ENCODE measurements at places on chromosomes 5 and 9.

DNA sequence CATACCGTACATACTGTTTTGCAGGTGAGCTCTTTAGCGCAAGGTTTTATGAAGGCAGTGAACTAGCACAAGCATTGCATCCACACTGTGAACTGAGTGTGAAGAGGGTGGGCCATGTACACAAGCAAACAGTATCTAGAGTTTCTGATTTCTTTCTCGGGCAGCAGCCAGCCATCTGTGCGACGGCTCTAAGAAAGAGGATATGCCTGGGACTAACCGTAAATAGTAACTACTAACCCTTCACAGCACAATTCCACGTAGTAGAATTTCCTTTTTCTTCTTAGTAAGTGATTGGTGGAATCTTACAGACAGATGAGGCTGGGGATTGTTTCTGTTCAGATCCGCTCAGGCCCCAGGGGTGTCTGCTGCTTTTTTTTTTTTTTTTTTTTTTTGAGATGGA is 89.0 kb downstream of the DRD1 start:
- DNase-seq, result no peak

- peak; percentile 30 for DNase-seq
Observed at GRCh38 chr9:9499546-9499945, 1113.3 kb downstream of the PTPRD start.

DNA sequence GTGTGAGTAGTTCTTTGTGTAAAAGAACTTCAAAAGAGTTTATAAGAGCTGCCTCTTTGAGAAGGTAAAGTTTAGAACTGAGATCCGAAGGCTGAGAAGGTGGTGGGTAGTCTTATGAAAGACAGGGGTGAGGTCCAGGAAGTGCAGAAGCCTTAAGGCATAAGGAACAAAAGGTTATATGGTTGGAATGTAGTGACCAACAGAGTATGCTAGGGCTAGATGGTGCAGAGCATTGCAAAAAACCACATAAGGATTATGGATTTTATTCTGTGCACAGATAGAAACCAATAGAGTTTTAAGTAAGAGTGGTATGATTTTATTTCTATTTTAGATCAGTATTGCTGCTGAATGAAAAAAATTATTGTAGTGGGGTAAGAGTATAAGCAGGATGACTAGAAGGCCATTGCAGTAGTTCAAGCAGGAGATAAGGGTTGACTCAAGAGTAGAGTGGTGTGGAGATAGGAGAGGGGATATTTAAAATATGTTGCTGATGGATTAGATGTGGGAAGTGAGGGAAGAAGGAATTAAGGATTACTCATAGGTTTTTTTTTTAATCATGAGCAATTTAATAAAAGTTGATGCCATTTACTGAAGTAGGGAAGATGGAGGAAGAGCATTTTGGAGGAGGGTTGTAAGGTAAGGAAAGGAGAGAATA is 3.7 kb downstream of the RECK start:
- DNase-seq, result no peak

GRCh38 chr5:108421713-108422112 is 39.8 kb upstream of the FBXL17 start:
- no peak for DNase-seq

- no peak for DNase-seq
Observed at GRCh38 chr9:95382433-95382832, 64.9 kb upstream of the FANCC start.

DNA sequence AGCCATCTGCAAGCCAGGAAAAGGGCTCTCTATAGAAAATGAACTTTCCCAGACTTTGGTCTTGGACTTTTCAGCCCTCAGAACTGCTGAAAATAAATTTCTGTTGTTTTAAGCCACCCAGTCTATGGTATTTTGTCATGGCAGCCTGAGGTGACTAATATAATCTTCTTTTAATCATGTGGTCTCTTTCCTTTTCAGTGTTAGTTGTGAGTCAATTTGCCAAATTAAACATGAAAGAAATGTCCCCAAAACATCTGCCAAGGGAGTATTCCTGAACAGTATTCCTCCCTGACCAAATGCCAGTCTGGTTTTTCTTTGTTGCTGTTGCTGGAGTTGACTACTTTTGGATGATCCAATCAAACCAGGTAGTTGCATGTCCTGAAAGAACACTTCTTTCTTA is 4.7 kb upstream of the YTHDC2 start:
- DNase-seq, result no peak

GRCh38 chr5:62689599-62690368 is 111.2 kb downstream of the LRRC70 start:
- DNase-seq, result no peak

GRCh38 chr9:14482856-14483255 is 168.9 kb upstream of the NFIB start:
- DNase-seq, result peak; percentile 100

GRCh38 chr9:135268031-135268430 is 180.6 kb downstream of the OLFM1 start:
- no peak for DNase-seq

- no peak for DNase-seq
Observed at GRCh38 chr5:159642379-159642778, 273.9 kb upstream of the ADRA1B start.

GRCh38 chr5:179314606-179315355 is 30.5 kb downstream of the ADAMTS2 start:
- DNase-seq, result no peak

GRCh38 chr5:34657988-34658387 is 1.9 kb downstream of the RAI14 start:
- DNase-seq, result no peak

- no peak for DNase-seq
Observed at GRCh38 chr5:173205916-173206315, 29.1 kb downstream of the NKX2-5 start.

- DNase-seq, result no peak
Observed at GRCh38 chr5:35820735-35821134, 36.0 kb upstream of the IL7R start.

- no peak for DNase-seq
Observed at GRCh38 chr9:75105841-75106240, 17.5 kb downstream of the OSTF1 start.

DNA sequence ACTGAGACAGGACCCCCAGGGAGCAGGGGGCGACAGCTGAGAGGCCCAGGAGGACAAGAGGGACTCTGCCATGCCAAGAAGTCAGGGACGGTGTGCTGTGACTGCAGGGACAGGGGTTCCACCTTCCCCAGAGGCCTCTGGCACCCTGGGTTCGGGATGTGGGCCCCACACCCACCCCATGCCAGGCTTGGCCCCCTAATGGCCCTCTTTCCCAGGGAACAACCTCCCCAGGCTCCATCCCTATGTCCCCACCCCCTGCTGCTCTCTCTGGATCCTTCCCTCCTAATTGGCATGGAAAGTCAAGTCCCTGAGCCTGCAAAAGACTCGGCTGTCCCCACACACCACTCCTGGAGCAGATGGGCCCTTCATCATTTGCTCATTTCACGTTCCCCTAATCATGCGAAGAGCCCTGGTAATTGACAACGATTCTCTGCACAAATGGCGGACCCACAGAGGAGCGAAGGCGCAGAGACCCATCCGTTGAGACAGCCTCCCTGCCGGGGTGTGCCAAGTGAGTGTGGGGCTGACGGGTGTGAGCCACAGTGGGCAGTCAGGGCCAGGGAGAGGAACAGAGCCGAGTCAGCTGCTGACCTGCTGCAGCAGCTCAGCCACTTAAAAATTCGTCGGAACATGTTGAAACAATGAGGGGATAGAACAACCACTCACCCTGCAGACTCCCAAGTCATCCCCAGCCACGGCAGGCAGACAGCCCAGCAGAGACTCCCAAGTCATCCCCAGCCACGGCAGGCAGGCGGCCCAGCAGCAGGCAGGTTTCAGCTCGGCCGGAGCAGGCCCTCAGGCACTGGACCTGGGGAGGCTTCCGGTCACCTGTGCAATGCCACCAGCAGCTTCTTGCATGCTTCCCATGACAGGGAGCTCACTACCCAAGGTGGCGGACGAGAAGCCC is 109.0 kb downstream of the VAV2 start:
- no peak for DNase-seq

DNA sequence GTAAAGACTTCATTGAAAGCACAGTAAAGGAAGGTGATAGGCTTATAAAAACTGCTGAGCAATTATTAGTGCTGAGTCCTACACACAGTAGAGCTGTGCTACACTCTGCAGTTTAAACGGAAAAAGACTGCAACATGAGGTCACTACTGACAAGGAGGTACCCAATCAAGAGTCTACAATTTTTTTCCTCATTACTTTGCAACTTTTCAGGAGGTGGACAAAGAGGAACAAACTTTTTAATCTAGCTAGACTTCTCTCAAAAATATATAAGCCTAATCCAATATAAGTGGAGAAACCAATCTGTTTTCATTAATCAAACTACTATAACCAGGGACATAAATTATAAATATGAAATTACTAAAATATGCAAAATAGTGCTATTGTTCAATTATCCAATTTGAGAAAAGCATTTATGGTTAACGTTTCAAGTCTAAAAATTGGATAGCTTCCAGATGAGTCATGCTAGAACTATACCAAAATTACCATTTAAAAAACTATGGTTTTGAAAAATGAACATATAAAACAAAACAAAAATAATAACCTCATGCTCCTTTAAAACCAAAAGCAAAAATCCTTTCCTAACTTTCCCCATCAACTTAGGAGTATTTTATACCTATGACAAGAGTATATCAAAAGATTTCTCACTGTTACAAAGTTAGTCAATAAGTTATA is 37.7 kb downstream of the FAM13B start:
- peak; percentile 9 for DNase-seq

DNA sequence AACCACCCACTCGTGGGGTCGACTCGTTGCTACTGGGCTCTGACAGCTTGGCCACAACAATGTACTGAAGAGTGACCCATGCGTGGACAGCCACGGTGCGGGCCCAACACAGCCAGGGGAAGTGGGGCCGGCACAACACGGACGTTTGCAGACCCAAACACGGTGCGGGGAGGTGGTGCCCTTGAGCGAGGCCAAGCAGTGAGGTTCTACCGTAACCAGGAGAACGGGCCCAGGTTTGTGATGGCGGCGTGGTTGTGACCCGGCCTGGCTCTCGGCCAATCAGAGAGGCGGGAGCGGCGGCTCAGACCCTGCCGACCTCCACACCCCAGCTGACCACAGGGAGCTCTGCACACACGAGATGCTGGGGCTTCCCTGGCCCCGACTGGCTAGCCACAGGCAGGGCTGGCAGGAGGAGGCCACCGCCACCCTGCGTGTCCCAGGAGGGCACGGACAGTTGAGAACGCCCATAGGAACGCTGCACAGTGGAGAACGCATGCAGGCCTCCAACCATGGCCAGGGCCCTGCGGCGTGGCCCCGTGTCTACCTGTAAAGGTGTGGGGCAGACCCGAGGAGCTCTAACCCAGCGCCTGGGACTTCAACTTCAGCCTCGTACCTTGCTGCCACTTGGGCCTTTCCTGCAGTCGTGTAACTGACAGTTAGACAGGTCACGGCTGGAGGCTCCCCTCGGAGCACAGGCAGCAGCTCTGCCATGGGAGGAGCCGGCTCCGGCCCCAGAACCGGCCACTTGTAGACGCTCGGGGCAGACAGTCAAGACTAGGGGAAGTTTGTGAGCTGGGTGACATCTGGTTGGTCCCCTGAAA is 13.7 kb downstream of the BRD3 start:
- no peak for DNase-seq

- DNase-seq, result no peak
Observed at GRCh38 chr5:72377910-72378638, 57.9 kb downstream of the PTCD2 start.

DNA sequence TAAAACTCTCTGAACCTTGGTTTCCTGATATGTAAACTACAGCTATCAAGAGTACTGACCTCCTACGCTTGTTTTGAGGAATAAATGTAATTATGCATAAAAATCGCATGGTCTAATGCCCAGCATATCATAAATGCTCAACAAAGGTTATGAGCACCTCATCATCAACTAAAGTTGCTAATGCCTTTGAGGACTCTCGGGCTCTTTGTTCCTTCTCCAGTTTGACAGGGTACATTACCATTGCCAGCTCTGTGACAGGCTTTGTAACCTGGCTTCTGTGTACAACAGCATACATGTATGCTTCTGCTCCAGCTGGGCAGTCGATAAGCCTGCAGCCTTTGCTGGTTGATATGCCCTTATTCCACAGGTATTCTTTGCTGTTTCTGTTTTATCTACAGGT is 95.2 kb downstream of the C9orf152 start:
- DNase-seq, result no peak

GRCh38 chr5:97568382-97568781 is 385.3 kb upstream of the RIOK2 start:
- DNase-seq, result no peak

- no peak for DNase-seq
Observed at GRCh38 chr9:126973651-126974529, 59.3 kb downstream of the RALGPS1 start.

- no peak for DNase-seq
Observed at GRCh38 chr5:107331882-107332281, 338.9 kb downstream of the EFNA5 start.

DNA sequence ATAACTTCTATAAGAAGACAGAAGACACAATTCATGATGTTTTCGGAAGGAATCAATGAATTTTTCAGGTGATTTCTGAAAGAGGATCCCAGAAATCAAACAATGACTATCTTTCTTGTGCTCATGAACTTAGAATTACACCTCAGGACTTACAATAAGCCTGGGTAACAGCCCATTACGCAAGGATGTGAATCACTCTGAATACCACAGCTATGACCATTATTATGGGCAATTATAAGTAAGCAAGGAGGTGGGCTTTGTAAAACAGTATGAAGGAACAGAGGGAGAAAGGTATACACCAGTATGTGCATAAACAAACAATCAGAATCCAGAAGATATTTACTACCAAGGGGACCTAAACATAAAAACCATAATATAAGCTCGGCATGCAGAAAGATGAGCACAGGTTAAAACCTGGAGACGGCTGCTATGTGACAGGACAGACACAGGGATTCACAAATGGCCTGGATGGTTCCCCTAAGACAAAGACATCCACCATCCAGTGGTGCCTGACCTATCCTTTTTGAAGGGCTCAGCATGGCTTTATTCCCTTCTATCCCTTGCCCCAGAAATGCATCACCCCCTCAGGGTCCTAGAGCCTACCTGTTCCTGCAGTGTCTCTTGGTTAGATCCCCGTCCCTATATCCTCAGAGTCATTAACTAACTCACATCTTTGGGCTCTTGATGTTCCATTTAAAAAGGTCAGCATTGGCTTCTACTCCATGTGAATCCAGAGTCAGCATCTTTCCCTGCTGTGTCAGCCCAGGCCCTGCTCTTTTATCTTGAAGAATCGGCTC is 21.8 kb upstream of the PPP2CA start:
- DNase-seq, result no peak
